ENCODE measurements at places on chromosomes 3 and 15.

DNA sequence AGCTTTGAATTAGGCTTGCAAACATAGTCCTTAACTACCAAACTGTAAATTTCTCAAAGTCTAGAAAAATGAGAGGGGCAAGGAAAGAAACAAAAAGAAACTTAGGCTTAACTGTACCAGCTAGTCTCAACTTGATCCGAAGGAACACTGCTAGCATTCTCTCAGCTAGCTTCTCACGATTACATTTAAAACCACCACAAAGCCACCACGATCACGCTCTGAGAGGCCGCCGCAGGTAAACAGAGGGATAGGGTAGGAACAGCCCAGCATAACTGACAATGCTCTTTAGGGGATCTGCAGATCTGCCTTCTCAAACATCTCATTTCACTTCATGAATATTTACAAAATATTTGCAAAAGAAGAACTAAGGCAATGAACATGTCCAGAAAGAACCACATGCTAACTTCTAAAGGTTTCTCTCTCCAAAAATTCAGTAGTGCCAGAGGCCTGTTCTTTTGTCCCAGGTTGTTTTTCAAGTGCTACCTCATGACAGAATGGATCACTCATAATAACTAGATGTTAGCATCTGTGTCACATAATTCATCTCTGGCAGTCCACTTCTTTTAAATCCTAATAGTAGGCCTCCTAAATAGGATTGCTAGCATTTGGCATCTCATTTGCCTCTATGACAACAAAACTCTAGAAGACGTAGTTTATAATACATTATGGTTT lies 18.9 kb downstream of the VGLL4 start:
- no peak for DNase-seq

GRCh38 chr3:191444569-191444968 lies 16.4 kb upstream of the PYDC2 start:
- DNase-seq: no peak

GRCh38 chr3:72659596-72659995 lies 188.6 kb downstream of the SHQ1 start:
- DNase-seq: no peak

DNA sequence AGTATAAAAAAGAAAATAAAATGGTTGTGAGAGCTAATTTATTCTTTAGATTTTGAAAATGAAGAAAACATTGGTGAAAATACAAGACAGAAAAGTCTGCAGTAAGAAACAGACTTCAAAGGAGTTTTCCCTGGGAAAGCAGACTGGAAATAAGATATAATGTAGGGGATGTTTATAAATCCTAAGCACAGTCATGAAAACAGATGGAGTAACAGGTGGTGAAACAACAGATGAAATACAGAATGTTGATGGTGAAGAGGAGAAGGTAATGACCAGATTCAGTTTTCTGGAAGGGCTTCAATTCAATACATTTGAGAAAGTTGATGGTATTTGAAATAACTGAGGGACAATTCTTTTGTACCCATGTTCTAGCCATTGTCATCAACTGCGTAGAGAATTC lies 353.9 kb downstream of the CHL1 start:
- no peak for DNase-seq

- DNase-seq: no peak
Observed at GRCh38 chr3:177689869-177690268, 492.6 kb upstream of the TBL1XR1 start.

DNA sequence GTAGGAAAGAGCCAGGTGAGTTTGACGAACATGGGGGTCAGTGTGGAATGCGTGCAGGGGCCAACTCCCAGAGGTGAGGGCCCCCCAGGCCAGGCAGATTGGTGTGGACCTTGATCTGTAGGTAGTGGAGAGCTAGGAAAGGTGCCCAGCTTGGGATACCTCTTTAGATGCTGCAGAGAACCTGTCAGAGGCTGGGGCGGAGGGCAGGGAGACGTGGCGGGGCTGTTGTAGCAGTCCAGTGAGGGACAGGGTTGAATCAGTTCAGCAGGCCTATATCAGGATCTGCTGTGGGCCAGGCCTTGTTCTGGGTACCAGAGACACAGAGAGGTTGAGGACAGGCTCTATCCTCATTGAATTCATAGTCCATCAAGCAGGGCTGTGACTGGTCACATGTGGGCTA lies 8.6 kb downstream of the SNX33 start:
- no peak for DNase-seq

DNA sequence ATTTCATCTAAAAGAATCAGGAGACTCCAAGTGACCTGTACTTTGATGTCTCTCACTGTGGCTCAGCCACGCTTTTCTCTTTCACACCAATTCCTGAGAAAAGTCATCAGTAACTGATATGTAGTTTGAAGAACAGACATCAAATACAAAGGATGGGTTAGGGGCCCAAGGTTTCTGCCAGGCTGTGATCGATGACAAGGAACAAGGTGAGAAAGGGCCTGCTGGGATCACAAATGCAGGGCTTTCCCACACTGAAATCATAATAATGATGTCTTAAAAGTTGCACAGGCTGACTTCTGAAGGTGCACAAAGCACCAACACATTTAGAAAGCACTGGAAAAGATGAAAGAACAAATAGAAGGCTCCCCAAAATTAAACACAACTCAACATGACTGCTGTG lies 396.9 kb downstream of the MAGI1 start:
- no peak for DNase-seq
